ENCODE measurements at places on chromosomes 6 and 20.

DNA sequence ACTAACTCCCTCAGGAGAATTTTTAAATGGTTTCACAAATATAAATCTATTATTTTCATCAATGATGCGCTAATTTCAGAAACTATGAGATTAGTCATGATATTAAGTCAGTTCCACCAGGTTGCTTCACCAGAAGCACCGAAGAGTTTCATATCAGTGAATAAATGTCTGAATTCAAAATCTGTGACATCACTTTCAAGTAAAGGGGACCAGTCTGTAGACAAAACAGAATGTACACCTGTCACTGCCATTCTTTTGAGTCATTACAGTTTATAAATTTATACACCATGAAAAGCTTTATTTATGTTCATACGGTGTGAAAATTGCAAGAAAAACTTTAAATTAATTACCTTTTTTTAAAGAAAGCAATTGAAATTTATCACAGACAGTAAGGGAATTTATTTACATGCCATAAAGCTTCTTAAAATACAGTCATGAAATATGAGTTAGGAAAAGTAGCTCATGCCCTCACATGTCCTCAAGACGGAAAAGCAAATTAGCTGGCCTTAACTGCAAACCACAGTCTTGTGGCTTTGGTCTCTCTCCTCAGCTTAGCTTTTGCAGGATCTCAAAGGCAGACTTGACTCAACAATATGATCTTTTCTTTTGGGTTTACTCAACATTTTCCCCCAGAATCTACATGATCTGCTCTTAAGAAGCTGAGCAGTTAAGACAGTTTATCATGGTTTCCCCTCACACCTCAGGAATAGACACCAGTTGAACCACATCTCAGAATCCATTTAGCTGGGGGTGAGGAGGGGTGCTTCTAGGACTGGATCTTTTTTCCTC is 177.7 kb upstream of the MCHR2 start:
- H3K4me3 ChIP-seq = no peak overlapping the region
- DNase-seq = peak; percentile 92
- H3K36me3 ChIP-seq = no peaks in the 10 kb centered on the region
- no peaks in the 10 kb centered on the region for H3K27me3 ChIP-seq

DNA sequence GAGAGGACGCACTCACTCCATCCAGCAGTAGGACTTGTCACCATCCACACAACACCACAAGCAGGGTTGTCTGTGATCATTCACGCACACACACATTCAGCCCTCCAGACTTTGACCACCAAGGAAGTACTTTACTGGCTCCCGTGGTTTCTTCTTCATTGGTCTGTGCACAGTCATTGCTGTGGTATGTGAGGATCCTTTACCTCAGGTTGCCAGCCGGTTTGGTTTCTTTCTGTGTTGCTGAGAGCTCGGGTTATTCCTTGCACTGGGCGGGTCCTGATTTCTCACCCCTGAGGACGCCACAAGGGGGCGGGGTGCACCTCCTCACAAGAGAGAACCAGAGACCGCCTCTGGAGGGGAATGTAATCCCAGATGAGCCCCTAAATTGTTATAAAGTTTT is 11.2 kb downstream of the SLC35A1 start:
- H3K27ac ChIP-seq = no peak overlapping the region
- no peaks in the 10 kb centered on the region for H3K27me3 ChIP-seq
- DNase-seq = peak; percentile 68
- no peaks in the 10 kb centered on the region for H3K36me3 ChIP-seq

- H3K27me3 ChIP-seq = no peaks in the 10 kb centered on the region
- no peak overlapping the region for H3K27ac ChIP-seq
- DNase-seq = no peak
- no peaks in the 10 kb centered on the region for H3K4me1 ChIP-seq
These were observed 207.5 kb downstream of the ASCC3 start for GRCh38 chr6:100673641-100674040.

DNA sequence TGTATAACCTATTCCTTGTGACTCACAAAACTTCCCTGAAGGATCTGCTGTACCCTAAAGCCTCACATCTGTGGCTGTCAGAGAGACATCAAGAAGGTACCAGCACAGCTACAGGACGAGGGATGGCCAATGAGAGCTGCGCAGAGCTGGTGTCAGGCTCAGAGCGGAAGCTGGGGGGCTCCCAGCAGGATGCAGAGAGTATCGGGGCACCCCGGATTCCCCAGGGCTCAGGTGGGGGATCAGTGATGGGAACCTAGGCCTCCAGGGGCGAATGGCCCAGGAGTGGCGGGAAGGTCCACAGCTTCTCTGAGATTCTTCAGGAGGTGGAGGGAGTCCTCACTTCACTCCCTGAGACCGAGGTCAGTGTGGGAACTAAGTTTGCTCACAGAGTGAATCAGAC is 30.9 kb upstream of the SMOC2 start:
- H3K4me3 ChIP-seq = no peak overlapping the region
- H3K4me1 ChIP-seq = no peaks in the 10 kb centered on the region
- DNase-seq = no peak
- H3K27me3 ChIP-seq = no peaks in the 10 kb centered on the region

DNA sequence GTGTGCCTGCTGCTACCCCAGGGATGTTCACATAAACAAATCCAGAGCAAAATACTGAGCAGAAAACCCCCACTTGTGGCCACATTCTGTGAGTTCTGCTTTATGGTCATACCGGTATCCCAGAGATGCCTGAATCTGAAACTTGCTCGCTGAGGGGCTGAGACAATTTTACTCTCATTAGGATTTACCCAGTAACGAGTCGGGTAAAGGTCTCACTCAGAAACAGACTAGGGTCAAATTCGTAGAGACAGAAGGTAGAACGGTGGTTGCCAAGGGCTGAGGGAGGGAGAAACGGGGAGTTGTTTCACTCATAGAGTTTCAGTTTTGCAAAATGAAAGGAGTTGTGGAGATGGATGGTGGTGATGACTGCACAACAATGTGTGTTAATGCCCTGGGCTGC is 45.4 kb upstream of the NKX2-2 start:
- no peaks in the 10 kb centered on the region for H3K36me3 ChIP-seq
- no peak overlapping the region for H3K27ac ChIP-seq
- no peaks in the 10 kb centered on the region for H3K27me3 ChIP-seq

DNA sequence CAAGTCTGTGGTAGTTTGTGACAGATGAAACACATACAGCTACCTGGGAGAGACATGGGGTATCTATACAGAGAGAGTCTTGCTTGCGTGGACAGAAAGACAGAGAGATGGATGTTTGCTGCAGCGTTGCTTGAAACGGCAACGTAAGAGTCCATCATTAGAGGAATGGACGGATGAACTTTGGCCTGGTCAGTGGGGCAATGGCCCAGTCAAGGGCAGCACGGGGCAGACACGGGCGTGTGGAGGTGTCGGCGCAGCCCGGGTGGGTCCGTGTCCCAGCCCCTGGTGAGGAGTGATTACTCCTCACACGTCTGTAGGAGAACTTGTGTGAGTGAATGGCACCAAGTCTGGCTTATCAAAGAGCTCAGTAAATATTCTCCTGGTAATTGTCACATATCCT is 21.9 kb downstream of the DACT2 start:
- H3K27me3 ChIP-seq = no peaks in the 10 kb centered on the region
- no peak overlapping the region for H3K4me3 ChIP-seq
- H3K27ac ChIP-seq = no peak overlapping the region
- DNase-seq = no peak
- no peaks in the 10 kb centered on the region for H3K36me3 ChIP-seq

DNA sequence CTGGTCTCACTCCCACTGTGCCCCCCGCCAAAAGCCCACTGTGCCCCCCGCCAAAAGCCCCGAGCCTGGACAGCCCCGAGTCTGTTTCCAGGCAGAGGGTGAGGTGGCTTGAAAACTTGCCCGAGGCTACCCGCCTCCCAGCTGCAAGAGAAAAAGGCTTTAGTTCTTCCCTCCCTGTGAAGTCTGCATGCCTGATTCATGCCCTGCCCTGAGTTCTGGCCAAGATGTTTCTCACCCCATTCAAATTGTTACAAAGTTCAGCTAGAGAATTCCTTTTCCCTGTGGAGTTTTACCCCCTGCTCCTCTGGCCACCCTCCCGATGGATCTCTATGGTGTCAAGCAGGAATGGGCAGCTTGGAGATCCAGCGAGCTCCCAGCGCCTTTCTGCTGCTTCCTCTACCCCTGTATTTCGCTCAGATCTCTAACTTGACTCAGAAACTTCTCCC is 298.8 kb upstream of the MAP3K7 start:
- no peaks in the 10 kb centered on the region for H3K27me3 ChIP-seq
- DNase-seq = peak; percentile 33
- no peak overlapping the region for H3K4me3 ChIP-seq
- no peak overlapping the region for H3K27ac ChIP-seq

DNA sequence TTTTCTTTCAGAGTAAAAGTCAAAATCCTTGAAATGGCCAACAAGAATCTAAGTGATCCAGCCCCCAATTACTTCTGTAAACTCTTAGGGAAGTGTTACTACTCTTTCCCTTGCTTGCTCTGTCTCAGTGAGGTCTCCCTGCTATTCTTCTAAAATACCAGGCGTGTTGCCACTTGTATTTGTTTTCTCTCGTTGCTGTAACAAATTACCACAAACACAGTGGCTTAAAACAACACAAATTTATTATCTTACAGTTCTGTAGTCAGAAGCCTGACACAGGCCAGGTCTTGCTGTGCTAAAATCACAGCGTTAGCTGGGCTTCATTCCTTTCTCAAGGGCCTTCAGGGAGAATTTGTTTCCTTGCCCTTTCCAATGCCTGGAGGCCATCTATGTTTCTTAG is 59.9 kb downstream of the HECA start:
- H3K4me1 ChIP-seq = no peaks in the 10 kb centered on the region
- no peak overlapping the region for H3K4me3 ChIP-seq
- no peaks in the 10 kb centered on the region for H3K27me3 ChIP-seq
- DNase-seq = no peak
- no peak overlapping the region for H3K27ac ChIP-seq
- H3K36me3 ChIP-seq = no peaks in the 10 kb centered on the region

DNA sequence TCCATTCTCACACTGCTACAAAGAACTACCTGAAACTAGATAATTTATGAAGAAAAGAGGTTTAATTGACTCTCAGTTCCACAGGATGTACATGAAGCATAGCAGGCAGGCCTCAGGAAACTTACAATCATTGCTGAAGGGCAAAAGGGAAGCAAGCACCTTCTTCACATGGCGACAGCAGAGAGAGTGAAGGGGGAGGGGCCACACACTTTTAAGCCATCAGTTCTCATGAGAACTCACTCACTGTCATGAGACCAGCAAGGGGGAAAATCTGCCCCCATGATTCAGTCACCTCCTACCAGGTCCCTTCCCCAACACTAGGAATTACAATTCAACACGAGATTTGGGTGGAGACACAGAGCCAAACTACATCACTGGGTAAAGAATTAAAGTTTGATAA is 12.5 kb upstream of the ENPP1 start:
- peaks cover 4% of the 10 kb centered on the region for H3K4me1 ChIP-seq
- no peaks in the 10 kb centered on the region for H3K27me3 ChIP-seq
- H3K27ac ChIP-seq = no peak overlapping the region
- H3K36me3 ChIP-seq = no peaks in the 10 kb centered on the region
- no peak for DNase-seq

DNA sequence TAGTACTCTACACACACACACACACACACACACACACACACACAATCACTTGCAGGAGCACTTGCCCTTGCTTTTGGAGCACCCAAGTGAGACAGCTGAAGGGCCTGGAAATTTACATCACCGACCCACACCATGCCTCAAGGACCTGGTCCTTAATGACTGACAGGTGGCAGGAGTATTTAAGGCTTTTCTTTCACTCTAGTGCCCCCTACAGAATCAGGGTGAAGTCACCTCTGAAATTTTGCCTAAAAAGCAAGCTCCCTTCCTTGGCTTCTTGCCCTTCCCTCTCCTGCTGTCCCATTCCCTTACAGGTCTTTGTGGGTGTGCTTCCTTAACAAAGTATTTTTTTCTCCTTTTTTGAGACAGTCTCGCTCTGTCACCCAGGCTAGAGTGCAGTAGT is 353.5 kb upstream of the IRAK1BP1 start:
- H3K4me1 ChIP-seq = no peaks in the 10 kb centered on the region
- DNase-seq = no peak
- H3K27me3 ChIP-seq = no peaks in the 10 kb centered on the region

DNA sequence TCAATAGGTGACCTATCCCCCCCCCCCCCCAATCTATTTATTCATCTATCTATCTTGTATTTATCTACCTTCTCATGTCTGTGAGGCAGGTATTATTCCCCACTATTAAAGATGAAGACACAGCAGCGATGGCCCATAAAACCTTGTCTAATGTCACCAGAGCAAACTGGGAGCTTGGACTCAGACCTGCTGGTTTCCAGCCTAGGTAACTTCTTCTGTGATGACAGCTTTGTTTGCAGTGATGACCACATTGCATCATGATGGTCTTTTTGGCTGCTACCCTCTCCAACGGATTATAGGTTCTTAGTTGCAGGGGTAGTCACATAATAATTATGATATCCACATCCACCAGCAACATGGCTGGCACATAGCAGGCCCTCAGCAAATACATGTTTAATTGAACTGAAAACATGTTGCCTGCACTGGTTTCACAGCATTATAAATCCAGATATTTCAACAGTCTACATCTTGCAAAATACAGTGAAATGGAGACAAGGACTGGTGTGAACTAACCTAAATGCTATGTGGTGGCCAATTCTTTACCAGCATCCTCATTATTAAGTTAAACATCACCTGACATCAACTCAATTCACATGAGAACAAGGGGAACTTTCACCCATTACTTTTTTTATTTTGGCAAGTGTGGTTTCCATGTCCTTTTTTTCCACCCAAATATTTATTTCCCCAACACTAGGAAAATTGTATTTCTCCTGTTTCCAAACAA is 712.5 kb upstream of the NRSN1 start:
- no peaks in the 10 kb centered on the region for H3K27me3 ChIP-seq
- H3K4me1 ChIP-seq = peaks cover 8% of the 10 kb centered on the region
- H3K36me3 ChIP-seq = no peaks in the 10 kb centered on the region
- peak overlapping the region; percentile 10 for H3K27ac ChIP-seq
- no peak overlapping the region for H3K4me3 ChIP-seq
- peak; percentile 29 for DNase-seq

GRCh38 chr20:9052136-9052535 is 16.8 kb upstream of the PLCB4 start:
- H3K4me1 ChIP-seq = peaks cover 31% of the 10 kb centered on the region
- peak overlapping the region; percentile 78 for H3K27ac ChIP-seq
- H3K4me3 ChIP-seq = no peak overlapping the region
- no peak for DNase-seq
- H3K36me3 ChIP-seq = no peaks in the 10 kb centered on the region
- H3K27me3 ChIP-seq = no peaks in the 10 kb centered on the region

DNA sequence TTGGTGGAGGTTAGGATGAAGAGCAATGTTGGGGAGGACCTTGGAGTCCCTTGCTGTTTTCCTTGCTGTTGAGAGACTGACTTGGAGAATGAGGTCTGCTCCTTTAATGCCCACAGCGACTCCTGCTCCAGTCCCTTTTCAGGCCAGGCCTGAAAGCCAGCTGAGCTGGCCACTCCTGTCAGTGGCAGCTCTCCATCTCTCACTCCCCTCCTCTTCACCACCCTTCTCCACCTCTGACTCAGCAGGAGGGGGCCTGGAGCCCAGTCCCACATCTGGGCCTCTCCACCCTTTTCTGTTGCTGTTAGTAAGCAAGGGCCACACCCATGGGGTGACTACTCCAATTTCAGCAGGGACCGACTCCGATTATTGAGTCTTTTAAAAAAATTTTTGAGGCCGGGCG is 2.2 kb downstream of the SNX21 start:
- no peak overlapping the region for H3K4me3 ChIP-seq
- peak; percentile 53 for DNase-seq
- peaks cover 24% of the 10 kb centered on the region for H3K4me1 ChIP-seq
- no peak overlapping the region for H3K27ac ChIP-seq
